RWPE1 (cell line): ENCODE measurements at places on chromosomes 1 and 21.

GRCh38 chr1:224743608-224744164, 127.6 kb downstream of the CNIH3 start:
- no peak for DNase-seq

DNA sequence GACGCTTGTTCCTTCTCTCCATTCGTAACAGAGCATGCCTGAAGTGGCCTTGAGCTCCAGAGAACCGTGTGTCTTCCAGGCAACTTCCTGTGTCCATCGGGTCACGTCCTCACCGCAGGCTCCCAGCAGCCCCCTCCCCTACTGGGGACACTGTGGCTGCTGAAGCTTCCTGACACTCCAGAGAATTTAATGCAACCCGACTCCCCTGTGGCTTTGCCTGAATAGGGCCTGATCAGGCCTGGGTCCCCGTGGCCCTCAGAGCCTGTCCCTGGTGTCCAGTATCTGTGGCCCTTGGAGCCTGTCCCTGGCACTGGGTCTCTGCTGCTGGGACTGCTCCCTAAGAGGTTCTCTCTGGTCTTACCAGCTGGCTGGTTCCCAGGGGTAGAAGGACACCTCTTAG, 219.7 kb upstream of the VAMP3 start:
- no peak for DNase-seq

GRCh38 chr1:76260279-76260678, 185.7 kb downstream of the ST6GALNAC3 start:
- no peak for DNase-seq

GRCh38 chr1:10494754-10495474, 20.2 kb downstream of the PEX14 start:
- peak; percentile 80 for DNase-seq

DNA sequence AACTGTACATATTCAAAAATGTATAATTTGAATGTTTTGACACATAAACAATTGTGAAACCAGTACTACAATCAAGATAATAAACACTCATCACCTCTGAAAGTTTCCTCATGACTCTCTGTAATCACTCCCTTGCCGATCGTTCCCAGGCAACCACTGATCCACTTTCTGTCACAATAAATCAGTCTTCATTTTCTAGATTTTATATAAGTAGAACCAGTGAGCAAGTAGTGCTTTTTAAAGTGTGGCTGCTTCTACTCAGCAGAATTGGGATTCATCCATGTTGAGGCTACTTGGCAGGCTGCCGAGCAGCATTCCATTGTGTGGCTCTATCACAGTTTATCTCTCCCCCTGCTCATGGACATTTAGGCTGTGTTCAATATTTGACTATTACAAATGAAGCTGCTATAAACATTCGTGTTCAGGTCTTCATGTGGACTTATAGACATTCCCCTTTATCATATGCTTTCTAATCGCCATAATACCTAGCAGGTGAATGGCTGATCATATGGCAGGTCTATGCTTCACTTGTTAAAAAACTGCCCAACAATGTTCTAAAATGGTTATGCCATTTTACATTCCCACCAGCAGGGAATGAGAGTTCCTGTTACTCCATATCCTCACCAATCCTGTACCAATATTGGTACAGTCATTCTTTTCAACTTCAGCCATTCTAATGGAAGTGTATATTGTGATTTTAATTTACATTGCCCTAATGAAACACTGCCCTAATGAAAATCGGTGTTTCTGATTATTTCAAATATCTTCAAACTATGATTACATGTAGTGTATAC, 20.5 kb downstream of the TEX38 start:
- DNase-seq = no peak

DNA sequence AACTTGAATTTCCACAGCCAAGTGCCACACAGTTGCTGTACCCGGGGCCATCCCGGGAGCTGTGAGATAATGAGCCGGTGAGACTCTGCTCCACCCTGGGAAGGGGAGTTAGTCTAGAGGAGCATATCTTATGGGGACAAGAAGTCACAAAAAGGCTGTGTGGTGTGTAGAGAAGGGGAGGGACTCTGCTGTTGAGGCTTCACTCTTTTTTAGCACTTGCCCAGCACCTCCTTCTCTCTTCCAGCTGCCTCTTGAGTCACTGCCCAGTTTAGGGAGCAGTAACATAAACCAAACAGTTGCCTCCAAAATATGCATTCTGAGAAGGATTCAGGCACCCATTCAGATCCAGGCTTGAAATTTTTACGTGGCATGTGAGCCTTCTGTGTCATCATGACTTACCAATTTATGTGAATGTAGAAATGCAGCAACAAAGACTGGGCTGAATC, 744 bp upstream of the WDR26 start:
- DNase-seq = no peak

DNA sequence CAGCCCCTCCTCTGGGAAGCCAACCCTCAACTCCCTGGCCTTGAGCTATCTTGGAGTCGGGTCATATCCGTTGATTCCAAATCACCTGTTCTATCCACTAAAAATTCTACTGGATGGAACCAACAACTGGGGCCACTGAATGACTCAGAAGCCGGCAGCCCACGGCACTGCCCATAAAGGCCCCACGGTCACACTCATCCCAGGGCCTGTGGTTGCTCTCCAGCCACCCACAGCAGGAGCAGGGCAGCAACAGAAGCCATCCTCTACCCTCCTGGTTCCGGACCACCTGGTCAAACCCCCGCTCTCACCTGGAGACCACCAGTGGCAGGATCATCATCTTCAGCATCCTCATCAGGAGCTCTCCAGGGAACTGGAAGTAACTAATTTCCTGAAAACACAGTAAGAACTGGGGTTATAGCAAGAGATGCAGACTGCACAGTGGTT, 8.4 kb downstream of the SLC1A7 start:
- no peak for DNase-seq

- DNase-seq = no peak
These were observed 43.1 kb downstream of the SKI start for GRCh38 chr1:2271211-2271721.

DNA sequence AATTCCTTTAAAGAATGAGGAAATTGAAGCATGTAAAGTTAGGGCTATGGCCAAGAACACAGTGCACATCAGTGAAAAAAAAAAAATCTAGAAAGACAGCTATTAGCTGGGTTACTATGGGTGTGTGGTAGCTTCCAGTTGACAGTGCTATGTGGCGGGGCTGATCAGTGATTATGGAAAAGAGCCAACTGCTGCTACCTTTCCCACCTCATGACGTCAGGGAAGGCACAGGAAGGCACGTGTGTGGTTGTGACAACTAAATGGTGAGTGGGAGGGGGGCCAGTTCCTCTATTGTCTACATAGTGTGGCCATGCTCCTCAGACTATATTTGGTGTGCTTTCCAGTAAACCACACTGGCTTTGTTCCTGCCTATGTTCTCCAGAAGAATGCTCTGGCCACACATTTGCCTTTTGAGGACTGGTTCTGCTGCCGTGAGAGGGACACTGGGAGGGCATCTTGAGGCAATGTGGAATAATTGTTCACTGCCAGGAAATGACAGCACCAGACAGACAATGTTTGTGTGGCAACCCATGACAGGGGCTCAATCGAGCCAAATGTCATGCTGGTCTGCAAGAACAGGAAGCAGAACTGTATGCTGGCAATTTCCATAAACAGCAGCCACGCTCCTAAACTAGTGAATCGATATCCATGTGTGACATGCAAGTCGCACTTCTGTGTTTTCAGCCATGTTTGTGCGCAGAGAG, 3.0 kb upstream of the SDE2 start:
- no peak for DNase-seq
